ENCODE measurements at places on chromosomes 1 and 21. TPM values are rescaled to one million over a fixed set of nuclear protein-coding genes. Genes with fewer than 3 reads are reported as not detected.

Gene LIPI
- not detected for total RNA-seq

Gene RPE65
- total RNA-seq = 0.24 TPM

DNA sequence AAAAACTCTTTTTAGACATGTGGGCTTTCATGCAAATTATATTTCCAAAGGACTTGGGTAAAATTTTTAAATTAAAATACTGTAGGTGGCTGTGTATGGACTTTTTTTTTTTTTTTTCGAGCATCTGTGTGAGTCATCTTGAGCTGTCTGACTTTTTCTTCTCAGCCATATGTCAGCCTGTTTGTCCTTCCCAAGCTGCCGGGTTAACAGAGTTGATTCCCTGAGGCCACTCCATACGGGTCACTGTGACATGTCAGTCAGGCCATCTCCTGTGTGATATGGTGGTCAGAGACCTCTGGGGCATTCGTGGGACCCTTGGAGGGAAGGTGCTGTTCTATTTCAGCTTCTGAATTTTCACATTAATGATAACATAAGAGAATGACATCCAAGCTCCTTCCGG is 148.3 kb downstream of the KCNJ6 start:
- no peak overlapping the region for H3K4me3 ChIP-seq
- H3K4me1 ChIP-seq = no peaks in the 10 kb centered on the region
- peaks cover under 1% of the 10 kb centered on the region for H3K27me3 ChIP-seq
- H3K27ac ChIP-seq = no peak overlapping the region
- H3K36me3 ChIP-seq = no peaks in the 10 kb centered on the region

- peaks cover 11% of the 10 kb centered on the region for H3K4me1 ChIP-seq
- H3K27ac ChIP-seq = no peak overlapping the region
- DNase-seq = no peak
- H3K36me3 ChIP-seq = peaks cover 2% of the 10 kb centered on the region
- peaks cover 2% of the 10 kb centered on the region for H3K27me3 ChIP-seq
- H3K4me3 ChIP-seq = no peak overlapping the region
Observed at GRCh38 chr1:31748365-31748764, 15.8 kb downstream of the ADGRB2 start.

Gene RGS18
- total RNA-seq = 8.8 TPM

- no peak overlapping the region for H3K4me3 ChIP-seq
- H3K36me3 ChIP-seq = peaks cover 14% of the 10 kb centered on the region
- DNase-seq = no peak
Observed at GRCh38 chr1:39969048-39969447, 14.1 kb downstream of the MFSD2A start.

- no peak overlapping the region for H3K27ac ChIP-seq
- no peak for DNase-seq
- H3K4me3 ChIP-seq = no peak overlapping the region
- no peaks in the 10 kb centered on the region for H3K36me3 ChIP-seq
- no peaks in the 10 kb centered on the region for H3K27me3 ChIP-seq
- no peaks in the 10 kb centered on the region for H3K4me1 ChIP-seq
Observed at GRCh38 chr1:44067266-44068250, 36.3 kb upstream of the SLC6A9 start.

Gene LCE1D
- not detected for total RNA-seq
